ENCODE measurements at places on chromosomes 7 and 10.

DNA sequence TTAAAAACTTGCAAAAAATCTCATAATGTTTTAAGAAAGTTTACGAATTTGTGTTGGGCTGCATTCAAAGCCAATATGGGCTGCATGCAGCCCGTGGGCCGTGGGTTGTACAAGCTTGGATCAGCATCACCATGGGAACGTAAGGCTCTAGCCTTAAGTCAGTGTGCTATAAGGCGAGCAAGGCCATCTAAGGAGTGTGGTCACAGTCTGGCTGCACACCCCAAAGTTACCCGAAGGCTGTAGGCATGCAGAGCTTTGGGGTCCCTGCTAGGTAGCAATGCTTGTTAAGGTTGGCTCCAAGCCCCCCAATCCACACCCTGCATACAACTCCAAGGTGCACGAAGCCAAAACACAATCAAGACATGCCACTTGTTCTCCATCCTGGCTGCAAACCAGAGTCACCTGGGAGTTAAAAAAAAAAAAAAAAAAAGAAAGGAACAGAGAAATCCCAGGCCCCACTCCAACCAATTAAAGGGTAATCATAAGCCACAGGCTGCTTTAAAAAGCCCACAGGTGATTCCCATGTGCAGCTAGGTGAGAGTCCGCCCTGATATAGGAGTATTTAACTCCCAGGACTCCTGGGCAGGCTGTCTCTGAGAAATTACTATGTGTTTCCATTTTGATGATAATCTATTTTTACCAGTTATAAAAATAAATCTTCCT is 8.5 kb upstream of the PNLIPRP2 start:
- DNase-seq, result no peak

DNA sequence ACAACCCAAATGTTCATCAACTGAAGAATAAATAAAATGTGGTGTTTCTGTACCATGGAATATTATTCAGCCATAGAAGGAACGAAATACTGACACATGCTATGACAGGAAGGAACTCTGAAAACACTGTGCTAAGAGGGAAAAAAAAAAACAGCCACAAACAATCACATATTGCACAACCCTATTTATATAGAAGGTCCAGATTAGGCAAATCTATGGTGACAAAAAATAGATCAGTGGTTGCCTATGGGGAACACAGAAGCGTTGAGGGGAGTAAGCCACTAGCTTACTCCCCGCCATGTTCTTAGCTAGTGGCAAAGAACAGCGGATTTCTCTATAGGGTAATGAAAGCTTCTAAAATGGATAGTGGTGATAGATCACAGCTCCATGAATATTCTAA is 198.4 kb downstream of the TPST1 start:
- DNase-seq, result no peak

DNA sequence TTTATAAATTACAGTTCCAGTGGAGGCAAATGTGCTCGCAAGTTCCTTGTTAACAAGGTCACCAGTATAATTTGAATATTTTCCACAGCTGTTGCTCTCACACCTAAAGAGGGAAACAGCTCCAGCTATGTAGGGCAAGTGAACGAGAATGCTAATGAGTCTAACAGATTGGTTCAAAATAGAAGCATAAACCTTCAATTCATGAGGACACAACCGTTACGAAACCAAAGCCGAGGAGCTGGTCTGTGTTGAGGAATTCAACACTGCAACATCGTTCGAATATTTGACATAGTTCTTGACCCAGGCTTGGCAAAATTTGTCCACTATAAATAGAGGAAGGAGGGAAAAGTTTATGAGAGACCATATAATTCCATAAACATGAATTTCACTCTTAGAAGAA is 161.3 kb downstream of the KLF6 start:
- DNase-seq, result no peak

GRCh38 chr10:128211953-128212727 is 85.9 kb upstream of the MKI67 start:
- peak; percentile 84 for DNase-seq

DNA sequence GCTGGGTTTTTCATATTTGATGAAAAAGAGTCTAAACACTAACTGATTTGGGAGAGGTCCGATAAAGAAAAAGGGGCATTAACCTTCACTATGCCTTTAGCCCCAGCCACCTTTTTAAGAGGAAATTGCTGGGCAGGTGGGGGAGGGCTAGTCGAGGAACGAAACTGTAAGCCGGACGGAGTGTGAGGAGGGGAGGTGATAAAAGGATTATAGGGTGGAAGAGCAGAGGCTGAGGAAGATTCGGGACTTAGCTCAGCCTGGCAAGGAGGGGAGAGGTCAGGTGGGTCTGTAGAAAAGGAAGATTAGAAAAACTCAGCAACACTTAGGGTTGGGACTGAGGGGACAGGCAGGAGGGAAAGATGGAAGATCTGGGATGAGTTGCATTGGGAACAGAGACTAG is 77.0 kb downstream of the TSPAN12 start:
- DNase-seq, result no peak

DNA sequence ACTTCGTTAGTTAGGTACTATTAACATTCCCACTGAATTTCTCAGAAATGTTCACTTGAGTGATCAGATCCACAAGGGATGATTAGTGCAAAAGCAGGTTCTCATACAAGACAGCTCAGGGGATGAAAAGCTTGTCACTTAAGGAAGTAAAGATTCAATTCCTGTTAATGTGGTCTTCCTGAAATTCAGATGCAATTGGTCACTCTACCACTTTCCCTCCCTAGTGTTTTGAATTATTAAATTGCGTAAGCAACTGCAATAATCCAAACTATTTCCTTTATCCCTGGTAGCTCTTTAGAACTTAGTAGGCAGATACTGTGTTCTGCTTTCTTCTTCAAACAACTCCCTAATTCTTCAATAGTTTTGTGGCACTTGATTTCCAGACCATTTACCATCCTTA is 121.4 kb downstream of the MAGI2 start:
- DNase-seq, result no peak

DNA sequence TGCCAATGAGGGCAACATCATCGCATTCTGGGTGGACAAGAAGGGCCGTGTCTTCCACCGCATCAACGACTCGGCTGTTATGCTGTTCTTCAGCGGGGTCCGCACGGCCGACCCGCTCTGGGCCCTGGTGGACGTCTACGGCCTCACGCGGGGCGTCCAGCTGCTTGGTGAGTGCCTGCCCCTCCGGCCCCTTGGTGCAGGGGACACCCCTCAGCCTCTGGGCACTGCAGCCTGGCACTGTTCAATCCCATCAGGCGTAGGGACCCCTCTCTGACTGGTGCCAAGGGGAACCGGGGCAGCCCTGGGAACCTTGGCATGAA is 78.1 kb downstream of the NEURL1 start:
- DNase-seq, result no peak

DNA sequence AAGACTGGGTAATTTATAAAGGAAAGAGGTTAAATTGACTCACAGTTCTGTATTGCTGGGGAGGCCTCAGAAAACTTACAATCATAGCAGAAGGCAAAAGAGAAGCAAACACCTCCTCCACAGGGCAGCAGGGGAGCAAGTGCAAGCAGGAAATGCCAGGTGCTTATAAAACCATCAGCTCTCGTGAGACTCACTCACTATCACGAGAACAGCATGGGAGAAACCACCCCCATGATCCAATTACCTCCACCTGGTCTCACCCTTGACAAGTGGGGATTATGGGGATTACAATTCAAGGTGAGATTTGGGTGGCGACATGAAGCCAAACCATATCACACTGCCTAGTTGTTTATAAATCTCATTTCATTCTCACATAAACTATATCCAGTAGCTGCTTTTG is 28.0 kb upstream of the CPN1 start:
- DNase-seq, result no peak

DNA sequence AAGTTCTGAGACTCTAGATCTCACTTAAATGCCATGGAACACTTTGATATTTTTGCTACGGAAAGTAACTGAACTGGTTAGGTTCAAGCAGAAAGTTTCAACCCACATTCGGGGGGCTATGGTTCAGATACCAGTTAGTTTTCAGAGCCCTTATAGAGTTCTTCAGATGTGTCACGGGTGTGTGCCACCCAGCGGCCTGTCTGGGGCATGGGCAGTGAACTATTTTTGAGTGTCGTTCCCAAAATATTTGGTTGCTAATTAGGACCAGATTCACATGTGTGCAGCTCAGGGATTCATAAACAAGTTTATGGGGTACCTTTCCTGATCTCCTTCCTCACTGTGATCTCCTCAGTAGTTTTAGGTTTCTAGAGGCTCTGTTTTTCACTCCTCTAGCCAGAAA is 271.9 kb downstream of the C7orf25 start:
- DNase-seq, result no peak

DNA sequence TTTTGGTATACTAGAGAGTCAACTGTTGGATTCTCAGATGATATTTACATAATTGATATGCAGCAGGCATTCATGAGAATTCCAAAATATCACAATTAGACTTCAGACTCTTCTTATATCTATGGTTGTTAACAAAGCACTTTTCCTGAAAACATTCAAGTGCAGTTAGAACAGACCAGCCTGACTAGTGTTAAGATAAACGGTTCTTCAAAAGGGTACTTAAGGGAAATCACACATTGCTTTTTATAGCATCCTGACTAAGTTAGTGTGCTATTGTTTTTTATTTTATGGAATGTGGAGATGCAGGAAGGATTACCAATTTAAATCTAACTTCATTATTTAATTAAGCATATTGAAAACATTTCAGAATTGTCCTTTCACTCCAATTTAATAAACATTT is 405.1 kb downstream of the PLXDC2 start:
- DNase-seq, result no peak

GRCh38 chr10:131004276-131004675 is 307.2 kb downstream of the TCERG1L start:
- no peak for DNase-seq

DNA sequence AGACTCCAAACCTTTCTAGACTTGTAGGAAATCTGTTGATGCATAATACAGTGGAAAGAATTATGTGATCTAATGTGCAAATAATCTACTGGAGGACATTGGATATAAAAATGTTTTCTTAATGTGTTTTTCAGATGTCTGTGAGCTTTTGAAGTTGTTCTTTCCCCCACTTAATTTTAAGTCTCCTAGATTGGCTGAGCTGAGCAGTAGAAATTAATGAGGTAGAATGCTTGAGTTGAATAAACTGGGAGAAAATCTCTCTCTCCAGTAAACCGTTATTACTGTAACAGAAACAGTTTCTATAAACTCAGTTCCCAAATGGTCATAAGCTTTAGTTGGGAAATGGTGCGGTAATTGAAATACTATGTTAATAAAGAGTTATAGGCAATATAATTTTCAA is 15.7 kb downstream of the CSGALNACT2 start:
- DNase-seq, result no peak

DNA sequence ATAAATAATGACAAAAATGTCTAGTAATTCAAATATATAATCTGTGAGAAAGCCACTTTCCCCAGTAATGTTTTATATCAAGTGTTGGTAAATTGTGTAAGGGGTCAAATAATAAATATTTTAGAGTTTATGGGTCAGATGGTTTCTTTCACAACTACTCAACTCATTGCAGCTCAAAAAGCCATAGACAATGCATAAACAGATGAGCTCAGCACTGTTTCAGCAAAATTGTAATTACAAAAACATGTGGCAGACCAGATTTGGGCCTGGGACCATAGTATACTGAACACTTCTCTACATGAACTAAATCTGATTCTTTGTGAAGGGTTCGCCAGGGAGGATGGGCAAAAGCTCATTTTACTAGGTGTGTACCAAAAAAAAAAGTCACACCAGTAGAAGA is 460.8 kb downstream of the NRG3 start:
- no peak for DNase-seq

- no peak for DNase-seq
Observed at GRCh38 chr10:53135897-53136253, 363.3 kb upstream of the MBL2 start.

DNA sequence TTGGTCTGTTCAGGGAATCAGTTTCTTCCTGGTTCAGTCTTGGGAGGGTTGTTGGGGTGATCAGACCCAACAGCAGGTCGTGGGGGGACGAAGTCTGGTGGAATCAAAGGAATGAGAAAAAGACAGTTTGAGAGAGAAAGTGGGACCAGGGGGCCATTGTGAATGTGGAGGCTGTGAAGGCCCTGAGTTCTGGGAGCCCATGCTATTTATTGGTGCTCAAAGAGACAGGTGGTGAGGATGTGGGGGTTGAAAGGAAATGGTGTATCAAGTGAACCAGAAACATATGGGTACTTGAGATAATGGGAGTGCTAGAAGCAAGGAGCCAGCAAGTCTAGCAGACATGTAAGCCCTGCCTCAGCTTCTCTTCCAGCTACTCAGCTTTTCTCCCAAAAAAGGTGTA is 84.1 kb downstream of the CCSER2 start:
- DNase-seq, result no peak

DNA sequence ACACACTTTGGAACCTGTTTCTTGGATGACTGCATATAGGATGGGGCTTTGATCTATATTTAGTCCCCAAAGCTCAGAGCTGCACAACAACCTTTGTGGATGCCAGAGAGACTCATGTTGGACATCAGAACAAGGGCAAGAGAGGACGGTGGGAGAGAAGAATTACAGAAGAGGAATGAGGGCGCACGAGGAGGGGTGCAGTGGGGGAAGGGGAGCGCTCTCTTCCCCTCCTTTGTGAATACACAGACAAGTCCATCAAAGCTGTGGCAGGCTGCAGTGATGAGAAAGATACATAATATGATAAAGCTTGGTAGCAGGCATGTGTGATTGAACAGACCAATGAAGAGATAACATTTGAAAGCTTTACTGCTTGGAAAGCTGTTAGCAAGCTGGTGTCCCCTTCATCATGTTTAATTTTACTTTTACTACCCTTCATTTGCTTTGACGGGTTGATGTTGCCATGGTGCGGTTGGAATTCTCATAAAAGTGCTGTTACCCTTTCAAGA is 857.8 kb downstream of the KCNMA1 start:
- DNase-seq, result no peak

DNA sequence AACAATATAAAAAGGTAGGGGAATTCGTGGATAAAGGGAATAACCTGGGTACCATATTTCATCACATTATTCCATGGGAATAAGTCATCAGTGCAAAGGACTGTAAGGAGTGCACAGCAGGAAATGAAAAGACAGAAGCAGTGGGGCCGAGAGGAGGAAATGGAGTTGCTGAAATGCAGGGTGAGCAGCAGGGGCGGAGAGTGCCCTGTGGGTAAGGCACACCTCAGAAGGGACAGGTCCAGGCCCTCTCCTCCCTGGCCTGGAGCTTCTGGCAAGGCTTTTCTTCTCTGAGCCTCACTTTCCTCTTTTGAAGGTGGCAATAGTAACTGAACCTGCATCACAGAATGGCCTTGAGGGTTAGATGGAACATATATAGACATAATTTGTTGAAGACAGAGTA is 26.2 kb downstream of the IKZF1 start:
- peak; percentile 35 for DNase-seq

DNA sequence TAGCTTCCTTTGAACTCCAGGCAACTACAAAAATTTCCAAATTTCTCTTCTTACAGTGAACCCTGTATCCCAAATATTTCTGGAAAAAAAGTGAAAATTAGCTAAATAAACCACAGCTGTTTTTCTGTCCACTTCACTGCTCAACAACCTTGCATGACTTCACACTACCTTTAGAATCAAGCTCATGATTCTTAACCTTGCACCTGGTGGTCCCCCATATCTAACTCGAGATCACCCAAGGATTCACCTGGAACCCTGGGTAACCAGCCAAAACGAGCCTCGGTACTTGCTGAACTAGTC is 47.5 kb downstream of the PDLIM1 start:
- DNase-seq, result no peak

GRCh38 chr10:106938513-106938912 is 226.0 kb downstream of the SORCS1 start:
- DNase-seq, result no peak

Measured in activated CD4-positive, alpha-beta T cell treated with anti-CD3 and anti-CD28 coated beads, Interleukin-2, amount 50 U/mL, for 48 hours (primary cell).